ENCODE measurements at places on chromosomes 2 and 18.
A peak's percentile ranks its signal among the peaks of the same experiment; 100 is the strongest.

- no peak for ATAC-seq
These were observed 270.2 kb downstream of the GBX2 start for GRCh38 chr2:235897992-235898391.

- no peak for ATAC-seq
These were observed 99.3 kb upstream of the SOX11 start for GRCh38 chr2:5592916-5593315.

- ATAC-seq, result no peak
These were observed 629.7 kb upstream of the SETBP1 start for GRCh38 chr18:44051026-44051425.

GRCh38 chr2:95051626-95052025 lies 26.1 kb downstream of the MAL start:
- no peak for ATAC-seq

DNA sequence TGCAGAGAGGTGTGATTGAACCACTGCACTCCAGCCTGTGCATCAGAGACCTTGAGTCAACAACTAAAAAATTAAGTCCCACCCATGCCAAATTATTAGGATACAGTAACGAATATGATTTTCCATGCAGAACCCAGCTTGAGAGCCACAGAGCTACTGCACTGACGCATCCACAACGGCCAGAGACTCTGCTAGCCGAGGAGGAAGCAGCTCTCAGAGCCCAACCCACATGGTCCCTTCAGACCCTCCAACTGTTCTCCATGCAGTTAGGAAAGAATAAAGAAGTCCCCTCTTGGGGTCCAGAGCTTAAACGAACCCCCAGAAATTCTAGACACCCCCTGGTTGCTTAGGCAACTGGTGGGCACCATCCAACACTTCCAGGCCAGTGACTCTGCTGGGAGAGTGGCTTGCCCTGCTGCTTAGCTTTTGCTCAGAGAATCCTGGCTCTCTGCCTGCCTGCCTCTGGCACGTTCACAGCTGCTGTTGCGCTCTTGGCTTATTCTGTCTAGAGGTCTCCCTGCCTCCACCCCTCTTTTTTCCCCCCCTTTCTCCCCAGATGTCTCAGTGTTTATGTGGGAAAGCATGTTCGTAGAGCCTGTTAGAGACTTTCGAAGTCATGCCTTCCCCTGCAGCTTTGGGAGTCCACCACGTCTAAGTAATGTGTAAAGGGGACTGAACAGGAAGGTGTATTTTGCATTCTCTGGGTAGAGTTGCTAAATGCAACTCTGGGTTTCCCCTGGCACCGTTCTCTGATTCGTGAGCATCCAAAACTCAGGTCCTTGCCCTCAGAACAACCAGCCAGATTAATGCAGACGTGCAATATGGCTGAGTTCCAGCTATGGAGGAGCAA lies 26.0 kb upstream of the SP3 start:
- peak; percentile 85 for ATAC-seq

DNA sequence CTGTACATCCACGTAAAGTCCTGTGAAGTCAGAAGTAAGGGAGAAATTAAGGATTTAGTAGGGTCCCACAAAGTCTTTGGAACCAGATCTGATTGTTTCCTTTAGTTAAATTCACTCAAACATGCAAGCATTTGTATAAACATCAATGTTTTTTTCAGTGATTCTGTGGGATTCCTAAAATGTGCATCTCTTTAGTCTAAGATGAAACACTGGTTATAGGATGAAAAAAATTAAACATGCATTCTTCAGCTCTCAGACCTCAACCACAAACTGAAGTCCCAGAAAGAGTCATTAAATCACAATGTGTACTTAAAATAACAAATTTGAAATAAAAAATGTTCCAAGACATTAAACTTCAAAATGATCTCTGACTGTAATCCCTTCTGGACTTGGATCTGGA lies 76.5 kb upstream of the APCDD1 start:
- no peak for ATAC-seq

All from SK-N-SH treated with all-trans-retinoic acid at 6 μM for 48 hours (cell line).